CD4-positive, alpha-beta T cell (primary cell): ENCODE measurements at places on chromosomes 7 and 10.

- DNase-seq: no peak
These were observed 140.3 kb upstream of the RET start for GRCh38 chr10:42936580-42936979.

GRCh38 chr7:92621026-92621540 is 30.9 kb upstream of the FAM133B start:
- peak; percentile 77 for DNase-seq

DNA sequence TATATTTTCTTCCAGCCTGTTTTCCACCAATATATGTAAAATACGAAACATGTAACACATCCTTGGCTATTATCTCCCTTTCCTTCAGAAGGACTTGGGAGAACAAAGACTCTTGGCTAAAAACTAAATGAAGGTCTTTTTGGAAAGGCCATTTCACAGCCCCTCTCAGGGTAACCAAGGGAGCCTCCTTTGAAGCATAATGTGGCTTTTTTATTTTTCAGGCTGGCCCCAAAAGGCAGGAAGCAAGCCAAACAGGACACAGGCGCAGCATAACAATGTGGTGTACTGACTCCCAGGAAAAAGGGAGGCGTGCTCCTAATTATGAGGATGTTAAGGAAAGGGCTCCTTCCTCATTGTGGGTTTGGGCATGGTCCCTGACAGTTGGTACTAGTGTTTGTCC is 30.3 kb upstream of the CCSER2 start:
- DNase-seq: no peak

GRCh38 chr10:11787846-11788245 is 35.3 kb upstream of the PROSER2 start:
- no peak for DNase-seq

DNA sequence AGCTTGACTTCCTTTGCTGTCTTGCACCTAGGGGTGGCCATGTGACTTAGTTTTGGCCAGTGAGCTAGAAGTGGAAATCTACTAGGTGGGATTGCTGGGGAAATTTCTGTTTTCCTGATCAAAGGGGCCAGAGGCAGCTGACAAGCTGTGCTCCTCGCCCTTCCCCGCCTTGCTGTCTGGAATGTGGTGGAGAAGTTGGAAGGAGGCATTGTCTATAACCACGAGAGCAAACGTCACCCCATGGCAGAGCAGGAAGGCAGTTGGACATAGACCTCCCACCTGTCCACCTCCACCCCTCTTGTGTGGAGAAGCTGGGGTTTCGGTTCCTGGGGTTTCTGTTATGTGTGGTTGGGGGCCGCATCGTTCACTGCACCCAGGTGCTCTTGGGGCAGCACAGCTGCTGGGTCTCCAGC is 7.3 kb downstream of the SFRP5 start:
- no peak for DNase-seq

GRCh38 chr10:95790982-95791381 is 35.0 kb downstream of the ENTPD1 start:
- no peak for DNase-seq

DNA sequence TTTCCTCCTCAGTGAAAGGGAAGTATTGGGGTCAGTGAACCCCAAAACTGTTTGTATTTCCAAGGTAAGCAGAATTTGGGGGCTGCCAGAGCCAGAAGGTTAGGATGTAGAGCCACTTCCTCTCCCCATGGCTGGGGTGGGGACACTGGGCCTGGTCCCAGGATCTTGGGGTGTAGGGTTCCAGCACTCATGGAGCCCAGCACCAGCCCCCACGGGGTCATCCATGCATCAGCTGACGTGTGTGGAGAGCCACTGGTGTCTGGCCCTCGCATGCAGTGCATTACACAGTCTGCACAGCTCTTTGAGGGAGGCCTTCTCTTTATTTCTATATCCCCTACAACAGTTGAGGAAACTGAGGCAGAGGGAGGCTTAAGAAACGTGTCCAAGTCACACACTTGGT is 91.4 kb downstream of the ZMIZ1 start:
- no peak for DNase-seq

DNA sequence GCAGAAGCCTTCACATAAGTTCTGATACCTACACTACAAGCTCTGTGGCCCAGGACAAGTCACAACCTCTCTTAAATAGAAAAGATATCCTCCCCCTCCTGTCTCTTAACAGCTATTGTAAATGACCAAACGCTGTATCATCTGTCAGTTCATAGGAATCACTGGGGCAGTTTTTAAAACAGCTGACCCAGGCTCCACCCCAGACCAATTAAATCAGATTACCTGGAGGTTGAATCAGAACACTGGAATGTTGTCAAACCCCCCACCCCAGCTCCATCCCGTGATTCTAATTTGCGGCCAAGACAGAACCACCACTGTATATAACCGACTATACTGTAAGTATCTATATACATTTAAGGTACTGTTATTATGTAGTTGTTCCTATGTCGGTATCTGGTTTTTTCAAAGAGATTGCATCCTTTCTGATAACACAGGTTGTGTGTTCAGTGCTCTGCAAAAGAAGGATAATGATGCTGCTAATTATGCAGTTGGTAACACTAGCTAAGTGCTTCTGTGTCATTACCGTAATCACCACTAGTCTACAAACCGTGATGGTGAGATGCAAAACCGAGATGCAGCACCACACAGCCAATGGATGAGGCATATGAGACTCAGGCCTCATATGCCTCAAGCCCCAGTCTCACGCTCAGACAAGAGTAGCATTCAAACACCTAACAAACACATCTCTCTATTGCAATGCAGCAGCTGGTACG is 47.4 kb downstream of the TNS3 start:
- no peak for DNase-seq

DNA sequence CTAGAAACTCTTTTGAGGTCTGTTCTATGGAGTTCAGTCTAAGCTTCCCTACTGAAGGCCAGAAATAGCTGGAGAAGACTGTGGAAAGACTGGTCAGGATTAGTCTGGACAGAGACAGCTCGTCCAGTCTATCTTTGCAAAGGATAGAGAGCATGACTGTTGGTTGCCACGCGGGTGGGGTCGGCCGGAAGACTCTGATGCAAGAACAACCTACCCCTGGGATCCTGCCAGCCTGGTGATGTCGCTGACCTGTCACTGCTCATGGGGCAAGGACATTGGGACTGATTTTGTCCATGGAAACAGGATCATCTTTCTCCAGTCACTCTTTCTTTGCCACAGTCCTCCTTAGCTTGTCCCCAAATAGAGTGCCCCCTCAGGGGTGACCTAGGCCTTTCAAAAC is 337.6 kb upstream of the NPSR1 start:
- DNase-seq: no peak

- peak; percentile 26 for DNase-seq
These were observed 157.6 kb downstream of the FAM107B start for GRCh38 chr10:14616955-14617730.

- DNase-seq: no peak
These were observed 2.8 kb downstream of the HOXA10 start for GRCh38 chr7:27171325-27171636.

- no peak for DNase-seq
These were observed 357.8 kb upstream of the MBL2 start for GRCh38 chr10:53130337-53130736.

DNA sequence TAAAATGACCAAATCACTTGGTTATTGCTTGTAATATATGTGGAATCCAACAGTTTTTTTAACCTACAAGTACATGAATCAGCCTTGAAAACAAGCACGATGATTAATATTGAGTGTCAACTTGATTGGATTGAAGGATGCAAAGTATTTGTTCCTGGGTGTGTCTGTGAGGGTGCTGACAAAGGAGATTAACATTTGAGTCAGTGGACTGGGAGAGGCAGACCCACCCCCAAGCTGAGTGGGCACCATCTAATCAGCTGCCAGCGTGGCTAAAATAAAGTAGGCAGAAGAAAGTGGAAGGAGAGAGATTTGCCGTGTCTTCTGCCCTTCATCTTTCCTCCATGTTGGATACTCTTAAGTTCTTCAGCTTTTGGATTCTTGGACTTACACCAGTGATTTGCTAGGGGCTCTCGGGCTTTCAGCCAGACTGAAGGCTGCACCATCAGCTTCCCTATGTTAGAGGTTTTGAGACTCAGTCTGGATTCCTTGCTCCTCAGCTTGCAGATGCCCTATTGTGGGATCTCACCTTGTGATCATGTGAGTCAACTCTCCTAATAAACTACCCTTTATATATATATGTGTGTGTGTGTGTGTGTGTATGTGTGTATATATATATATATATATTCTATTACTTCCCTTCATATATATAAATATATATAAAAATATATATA is 118.4 kb upstream of the WDR11 start:
- no peak for DNase-seq

DNA sequence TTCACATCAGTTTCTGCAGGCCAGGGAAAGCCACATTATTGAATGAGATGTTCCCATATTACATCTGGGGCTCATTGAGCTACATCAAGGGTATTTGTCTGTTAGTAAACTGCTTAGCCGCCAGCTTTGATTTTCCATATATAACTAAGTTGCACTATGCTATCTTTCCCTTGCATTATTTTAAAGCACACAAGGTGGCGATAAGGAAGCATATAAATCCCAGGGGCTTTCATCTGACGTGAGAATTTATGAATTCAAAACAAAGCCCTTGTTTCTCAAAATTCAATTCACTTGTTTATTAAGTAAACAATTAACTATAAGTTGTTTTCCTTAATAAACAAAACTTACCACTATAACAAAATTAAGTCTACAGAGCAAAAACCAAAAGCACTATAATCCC is 334.1 kb upstream of the TPK1 start:
- no peak for DNase-seq

DNA sequence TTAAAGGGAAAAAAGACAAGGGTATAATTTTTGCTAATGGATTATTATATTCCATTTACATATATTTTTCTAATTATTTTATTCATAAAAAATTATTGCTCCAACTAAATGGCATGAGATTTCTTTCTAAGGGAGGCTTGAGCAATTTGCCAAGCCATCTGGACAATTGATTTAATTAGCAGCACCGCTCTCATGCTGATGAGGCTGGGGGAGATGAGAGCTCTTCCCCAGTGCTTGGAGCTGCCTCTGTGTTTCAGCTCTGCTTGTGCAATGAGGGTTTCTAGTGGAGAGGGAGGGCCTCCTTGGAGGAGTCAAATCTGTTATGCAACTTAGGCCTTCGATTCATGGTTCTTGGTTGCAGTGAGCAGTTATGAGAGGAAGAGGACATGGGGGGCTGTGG is 574.3 kb downstream of the TCERG1L start:
- DNase-seq: peak; percentile 11

- no peak for DNase-seq
These were observed 63.0 kb downstream of the NEURL1 start for GRCh38 chr10:103556383-103557007.

GRCh38 chr10:120700426-120700825 is 150.7 kb upstream of the WDR11 start:
- DNase-seq: no peak

GRCh38 chr7:18278316-18278715 is 217.2 kb upstream of the HDAC9 start:
- no peak for DNase-seq

DNA sequence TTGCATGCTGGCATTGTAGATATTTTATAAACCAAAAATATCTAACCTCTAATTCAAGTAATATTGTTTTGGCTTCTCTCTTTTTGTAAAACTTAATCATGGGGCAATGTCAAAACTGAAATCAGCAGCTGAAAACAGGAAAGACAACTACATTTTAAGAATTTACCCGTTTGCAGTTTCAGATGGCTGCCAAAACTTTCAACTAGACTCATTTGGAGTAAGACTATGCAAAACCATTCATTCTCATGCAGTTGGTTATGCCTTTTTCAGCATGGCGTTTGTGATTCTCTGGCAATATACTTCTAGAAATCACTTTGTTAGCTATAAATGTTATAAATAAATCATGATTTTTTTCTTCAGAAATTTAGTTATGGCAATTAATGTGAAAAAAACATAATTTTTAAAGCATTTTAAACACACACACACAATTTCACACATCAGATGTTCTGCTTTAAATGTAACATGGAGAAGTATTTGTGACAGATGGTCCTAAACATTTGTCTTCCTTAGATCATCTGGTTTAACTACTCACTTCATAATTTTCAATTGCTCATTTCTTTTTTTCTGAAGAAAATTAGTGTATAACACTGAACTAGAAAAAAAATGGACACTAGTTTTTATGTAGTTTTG is 116.4 kb downstream of the ITGB8 start:
- DNase-seq: no peak

- no peak for DNase-seq
These were observed 226.0 kb upstream of the ADARB2 start for GRCh38 chr10:1963341-1963740.

DNA sequence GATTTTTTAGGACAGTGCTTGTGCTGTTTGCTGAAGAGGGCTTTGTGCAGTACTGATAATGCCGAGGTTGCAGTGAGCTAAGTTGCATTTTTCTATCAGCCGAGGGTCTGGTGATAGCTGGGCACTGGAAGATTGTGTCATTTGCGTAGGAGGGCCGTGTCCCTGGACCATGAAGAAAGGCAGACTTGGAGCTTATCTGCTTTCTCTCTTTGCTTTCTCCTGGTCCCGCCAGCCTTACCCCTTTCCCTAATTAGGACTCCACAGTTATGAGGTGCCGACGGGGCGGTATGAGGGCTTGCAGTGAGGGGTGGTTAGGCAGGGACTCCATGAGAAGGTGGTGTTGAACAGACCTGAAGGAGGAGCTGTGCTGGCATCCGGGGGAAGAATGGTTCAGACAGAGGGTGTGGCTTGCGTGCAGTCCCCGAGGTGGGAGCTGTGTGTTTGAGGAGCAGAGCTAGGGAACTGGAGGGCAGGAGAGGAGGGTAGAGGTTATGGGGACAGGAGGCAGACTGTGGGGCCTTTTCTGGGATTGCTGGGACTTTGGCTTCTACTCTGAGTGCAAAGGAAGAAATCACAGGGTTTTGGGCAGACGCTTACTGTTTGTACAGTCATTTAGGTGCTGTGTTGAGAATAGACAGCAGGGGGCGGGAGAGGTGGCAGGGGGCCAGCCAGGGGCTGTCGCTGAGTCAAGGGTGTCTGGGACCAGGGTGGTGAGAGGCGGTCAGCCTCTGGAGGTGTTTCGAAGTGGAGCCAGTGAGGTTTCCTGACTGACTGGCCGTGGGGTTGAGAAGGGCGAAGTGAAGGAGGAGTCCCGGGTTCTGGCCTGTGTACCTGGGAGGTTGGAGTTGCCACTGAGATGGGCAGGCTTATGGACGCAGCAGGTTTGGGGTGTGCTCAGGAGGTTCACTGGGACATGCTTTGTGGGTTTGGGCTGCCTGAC is 43.4 kb downstream of the PRF1 start:
- peak; percentile 46 for DNase-seq

DNA sequence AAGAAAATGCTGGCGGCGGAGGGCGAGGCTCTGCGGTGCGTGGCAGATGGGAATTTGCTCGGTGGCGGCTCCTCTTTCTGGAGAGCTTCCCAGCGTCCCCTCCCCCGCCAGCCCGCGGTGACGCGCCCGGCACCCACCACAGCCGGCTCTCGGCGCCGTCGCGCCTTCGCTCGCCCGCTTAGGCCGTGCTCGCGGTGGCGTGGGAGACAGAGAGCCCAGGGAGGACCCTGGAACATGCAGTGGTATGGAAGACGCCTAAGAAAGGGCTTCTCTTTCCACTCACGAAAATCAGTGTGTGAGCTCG is 576 bp upstream of the CSGALNACT2 start:
- DNase-seq: no peak
